ENCODE measurements at places on chromosomes 1 and 21. TPM values are rescaled to one million over a fixed set of nuclear protein-coding genes. Genes with fewer than 3 reads are reported as not detected.

The GPR3 gene
- total RNA-seq: 0.18 TPM

The CHI3L2 gene
- total RNA-seq: 31.2 TPM

The FCER1G gene
- 283 TPM for total RNA-seq

DNA sequence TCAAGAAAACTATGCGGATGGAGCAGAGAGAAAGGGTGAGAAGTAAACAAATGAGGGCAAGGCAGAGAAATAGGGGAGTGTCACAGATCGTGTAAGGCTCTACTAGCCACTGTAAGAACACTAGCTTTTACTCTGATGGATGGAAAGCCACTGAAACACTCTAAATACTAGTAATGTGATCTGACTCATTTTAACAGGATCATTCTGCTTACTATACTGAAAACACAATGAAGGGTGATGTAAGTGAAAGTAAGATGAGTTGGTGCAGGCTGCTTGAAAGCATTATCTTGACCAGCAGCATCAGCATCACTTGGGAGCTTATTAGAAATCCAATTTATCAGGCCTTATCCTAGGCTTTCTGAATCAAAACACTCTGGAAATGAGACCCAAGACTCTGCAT lies 32.7 kb downstream of the TUT4 start:
- H3K27ac ChIP-seq: no peak overlapping the region
- H3K36me3 ChIP-seq: peaks cover 19% of the 10 kb centered on the region
- no peak overlapping the region for H3K4me3 ChIP-seq
- no peak for DNase-seq
- H3K27me3 ChIP-seq: no peaks in the 10 kb centered on the region
